ENCODE measurements at places on chromosomes 1 and 21. TPM values are rescaled to one million over a fixed set of nuclear protein-coding genes. Genes with fewer than 3 reads are reported as not detected.

DNA sequence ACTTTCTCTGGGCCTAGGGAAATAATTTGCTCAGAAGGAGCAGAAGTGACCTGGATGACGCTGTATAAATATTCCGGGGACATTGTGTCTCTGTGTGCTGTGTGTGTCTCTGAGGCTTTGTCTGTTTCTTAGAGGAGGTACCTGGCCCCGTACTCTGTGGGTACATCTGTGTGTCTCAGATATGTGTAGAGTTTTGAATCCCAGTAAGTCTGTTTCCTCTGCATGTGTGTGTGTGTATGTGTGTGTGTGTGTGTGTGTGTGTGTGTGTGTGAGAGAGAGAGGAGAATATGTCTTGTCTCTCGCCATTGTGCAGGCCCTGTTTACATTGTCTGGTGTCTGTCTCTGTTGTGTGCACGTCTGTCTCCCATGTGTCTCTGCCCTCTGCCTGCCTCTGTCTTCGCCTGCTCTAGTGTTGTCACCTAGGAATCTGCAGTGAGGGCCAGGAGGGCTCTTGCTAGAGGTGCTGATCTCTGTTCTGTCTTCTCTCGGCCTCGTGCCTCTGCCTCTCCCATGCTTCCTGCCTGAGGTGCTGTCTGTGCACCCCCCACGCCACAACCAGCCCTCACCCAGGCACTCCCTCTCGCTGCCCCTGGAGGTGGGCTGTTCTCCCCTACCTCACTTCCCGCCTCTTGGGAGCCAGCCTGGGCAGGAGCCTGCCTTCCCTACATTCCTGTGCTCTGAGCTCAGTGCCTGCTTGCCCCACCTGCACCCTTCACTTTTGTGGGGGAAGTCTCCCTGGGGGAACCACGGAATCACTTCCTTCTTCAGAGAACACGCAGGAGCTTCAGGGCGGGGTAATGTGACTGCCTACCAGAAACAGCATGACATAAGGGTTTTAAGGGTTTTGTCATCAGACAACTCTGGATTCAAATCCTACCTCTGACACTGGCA, 5.9 kb downstream of the MAP7D1 start:
- H3K27me3 ChIP-seq = no peaks in the 10 kb centered on the region
- H3K4me1 ChIP-seq = peaks cover 81% of the 10 kb centered on the region
- no peaks in the 10 kb centered on the region for H3K36me3 ChIP-seq
- DNase-seq = peak; percentile 32
- H3K27ac ChIP-seq = peak overlapping the region; percentile 94

DNA sequence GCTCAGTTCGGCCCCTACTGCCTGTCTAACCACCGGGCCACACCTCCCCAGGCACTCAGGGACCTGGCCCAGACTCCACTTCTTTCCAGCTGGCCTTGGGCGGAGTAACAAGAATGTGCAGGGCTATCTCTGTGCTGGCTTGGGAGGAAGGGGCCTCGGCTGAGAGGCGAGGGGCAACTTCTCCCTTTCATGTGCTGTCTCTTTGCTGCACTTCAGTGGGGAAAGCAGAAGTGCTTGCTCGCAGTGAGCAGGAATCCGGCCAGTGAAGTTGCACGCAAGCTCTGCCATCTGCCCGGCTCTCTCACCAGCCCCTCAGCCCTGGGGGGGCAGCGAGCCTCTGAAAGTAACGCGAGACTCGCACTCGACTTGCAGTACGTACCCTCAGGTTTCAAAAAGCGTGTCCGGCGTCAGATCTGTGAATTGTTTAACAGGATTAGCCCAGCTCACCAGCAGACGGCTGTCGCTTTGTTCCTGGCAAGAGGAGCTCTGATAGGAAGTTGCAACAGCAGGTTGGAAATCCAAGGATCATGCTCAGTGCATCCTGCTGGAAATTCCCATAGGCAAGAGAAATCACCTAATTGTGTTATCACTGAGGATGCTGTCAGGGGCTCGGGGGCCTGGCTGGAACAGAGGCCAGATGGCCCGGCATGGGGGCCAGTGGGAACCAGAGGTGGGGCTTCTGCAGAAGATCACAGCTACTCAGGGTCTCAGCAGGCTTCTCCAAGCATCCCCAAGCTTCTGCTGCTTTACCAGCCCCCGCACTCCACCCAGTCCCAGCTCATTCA, 221.1 kb downstream of the NPHP4 start:
- peak overlapping the region; percentile 22 for H3K4me3 ChIP-seq
- DNase-seq = peak; percentile 66
- no peaks in the 10 kb centered on the region for H3K27me3 ChIP-seq
- H3K36me3 ChIP-seq = no peaks in the 10 kb centered on the region
- H3K4me1 ChIP-seq = no peaks in the 10 kb centered on the region
- H3K27ac ChIP-seq = no peak overlapping the region

DNA sequence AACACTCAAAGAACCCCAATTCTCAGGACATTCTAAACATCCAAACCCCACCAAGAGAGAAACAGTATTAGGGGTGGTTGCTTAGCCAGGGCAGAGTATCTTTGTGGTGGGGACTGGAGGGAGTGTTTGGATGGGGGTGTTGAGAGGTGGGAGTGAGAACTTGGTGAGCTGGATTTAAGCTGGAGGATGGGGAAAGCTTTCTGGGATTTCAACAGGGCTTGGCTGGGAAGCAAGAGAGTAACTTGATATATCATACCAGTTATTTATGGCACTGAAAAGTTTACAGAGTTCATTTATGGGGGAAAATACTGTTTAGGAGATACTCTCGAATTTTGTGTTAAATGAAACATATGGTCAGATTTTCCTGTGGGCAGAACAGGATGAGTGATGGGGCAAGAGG, 6.8 kb upstream of the CNIH3 start:
- H3K27me3 ChIP-seq = no peaks in the 10 kb centered on the region
- no peaks in the 10 kb centered on the region for H3K36me3 ChIP-seq
- DNase-seq = no peak

- H3K27me3 ChIP-seq = no peaks in the 10 kb centered on the region
- no peak overlapping the region for H3K27ac ChIP-seq
- DNase-seq = no peak
- peaks cover 7% of the 10 kb centered on the region for H3K4me1 ChIP-seq
Observed at GRCh38 chr1:178358456-178358855, 138.3 kb downstream of the CLEC20A start.

DNA sequence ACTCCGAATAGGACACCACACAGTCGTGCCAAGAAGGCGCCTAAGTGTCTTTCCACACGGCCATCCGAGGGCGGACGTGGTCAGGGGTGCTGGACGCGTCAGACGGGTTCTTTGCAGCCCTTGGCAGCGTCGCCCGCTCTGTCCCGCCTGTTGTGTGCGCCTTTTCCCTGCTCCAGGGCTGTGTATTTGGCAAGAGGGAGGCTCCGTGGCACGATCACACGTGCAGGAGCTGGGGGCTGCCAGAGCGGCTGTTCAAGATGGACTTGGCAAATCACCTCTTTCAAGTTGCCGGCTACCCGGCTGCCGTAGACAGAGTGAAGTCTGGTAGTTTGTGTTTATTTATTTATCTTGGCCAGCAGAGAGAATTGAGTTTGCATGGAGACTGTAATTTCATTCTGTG, 31.9 kb downstream of the PRKCZ start:
- no peaks in the 10 kb centered on the region for H3K4me1 ChIP-seq
- no peaks in the 10 kb centered on the region for H3K36me3 ChIP-seq
- no peak for DNase-seq
- H3K27ac ChIP-seq = no peak overlapping the region

GRCh38 chr1:172350856-172351255, 69.6 kb upstream of the C1orf105 start:
- H3K27ac ChIP-seq = no peak overlapping the region
- H3K4me3 ChIP-seq = no peak overlapping the region
- H3K4me1 ChIP-seq = no peaks in the 10 kb centered on the region
- no peaks in the 10 kb centered on the region for H3K36me3 ChIP-seq
- no peak for DNase-seq

GRCh38 chr1:22229379-22229778, 86.5 kb upstream of the WNT4 start:
- no peaks in the 10 kb centered on the region for H3K4me1 ChIP-seq
- DNase-seq = no peak
- no peaks in the 10 kb centered on the region for H3K36me3 ChIP-seq
- H3K27ac ChIP-seq = no peak overlapping the region

ST6GALNAC5 gene
- total RNA-seq = not detected

ZBTB21 gene
- 8.8 TPM for total RNA-seq

CAPN8 gene
- total RNA-seq = 2.1 TPM

All from psoas muscle (tissue), 8 donors.